ENCODE measurements at places on chromosomes 11 and 22. TPM values are rescaled to one million over a fixed set of nuclear protein-coding genes. Genes with fewer than 3 reads are reported as not detected.

NAALAD2 gene
- not detected for total RNA-seq

MSANTD4 gene
- 9.9 TPM for total RNA-seq

OPCML gene
- total RNA-seq, result not detected

KCNK7 gene
- 0.28 TPM for total RNA-seq

P2RY6 gene
- total RNA-seq, result 7.5 TPM

ST14 gene
- total RNA-seq, result 0.10 TPM

MICALL1 gene
- total RNA-seq, result 18.6 TPM

HDHD5 gene
- total RNA-seq, result 46.1 TPM

All from A549 treated with Mapracorat at 1 μM for 4 hours (cell line).